ENCODE measurements at places on chromosomes 3 and 15.

DNA sequence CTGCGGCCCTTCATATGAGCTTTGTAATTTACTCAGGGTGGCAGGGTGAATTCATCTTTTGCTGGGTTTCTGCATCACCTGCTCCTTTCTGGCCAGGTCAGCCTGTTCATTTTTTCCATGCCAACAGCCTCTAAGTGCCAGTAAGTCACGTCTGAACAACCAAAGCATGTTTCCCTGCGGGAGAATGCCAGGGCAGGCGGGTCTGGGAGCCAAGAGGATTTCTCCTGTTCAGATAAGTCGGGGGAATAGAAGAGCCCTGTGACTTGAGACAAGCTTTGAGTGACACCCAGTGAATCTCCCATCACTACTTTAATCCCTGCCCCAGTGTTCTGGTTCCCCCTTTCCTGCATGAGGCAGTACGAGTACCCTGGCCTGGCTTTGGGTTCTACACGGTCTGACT is 153.1 kb downstream of the PGPEP1L start:
- no peak for DNase-seq

- no peak for DNase-seq
Observed at GRCh38 chr15:52113235-52113634, 660 bp upstream of the BCL2L10 start.

- no peak for DNase-seq
Observed at GRCh38 chr3:33044676-33045075, 52.3 kb downstream of the GLB1 start.

DNA sequence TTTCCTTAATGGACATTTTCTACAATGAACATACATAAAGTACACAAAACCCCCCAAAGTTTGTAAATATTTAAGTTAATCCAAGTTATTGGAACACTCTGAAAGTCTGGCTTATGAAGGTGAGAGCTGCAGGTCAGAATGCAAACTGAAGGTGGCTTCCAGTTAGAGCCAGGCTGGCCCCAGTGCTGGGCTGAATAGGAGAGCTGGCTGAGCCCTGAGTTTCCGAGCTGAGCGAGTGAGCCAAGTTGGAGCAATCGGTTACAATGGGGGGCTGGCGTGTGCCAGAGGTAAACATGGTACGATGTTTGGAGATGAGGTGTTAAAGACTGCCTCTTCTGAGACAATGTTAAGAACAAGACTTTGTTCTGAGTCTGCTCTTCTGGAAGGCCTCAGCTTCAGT is 230.8 kb upstream of the MCTP2 start:
- DNase-seq: no peak

GRCh38 chr3:72891053-72891855 is 3.4 kb downstream of the GXYLT2 start:
- DNase-seq: no peak

DNA sequence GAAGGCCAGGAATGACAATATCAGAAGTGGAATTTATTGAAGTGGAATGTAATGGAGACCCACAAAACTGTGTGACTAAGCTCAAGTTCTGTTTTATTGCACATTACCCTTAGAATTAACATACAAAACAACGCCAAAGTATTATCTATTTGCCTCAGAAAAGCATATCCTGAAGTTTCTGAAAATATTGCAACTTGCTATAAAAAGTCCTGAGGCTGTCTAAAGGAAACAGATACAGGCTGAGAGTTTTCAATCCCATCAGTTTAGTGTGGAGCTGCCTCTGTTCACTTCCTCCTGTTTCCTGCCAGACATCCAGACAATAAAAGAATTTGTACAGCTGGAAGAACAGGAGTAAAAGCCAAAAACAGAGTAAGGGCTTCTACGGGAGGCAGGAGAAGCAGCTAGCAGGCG is 108.8 kb downstream of the FBN1 start:
- no peak for DNase-seq

GRCh38 chr3:11339541-11339940 is 67.3 kb downstream of the ATG7 start:
- no peak for DNase-seq

GRCh38 chr3:74883222-74883621 is 268.8 kb upstream of the CNTN3 start:
- no peak for DNase-seq

DNA sequence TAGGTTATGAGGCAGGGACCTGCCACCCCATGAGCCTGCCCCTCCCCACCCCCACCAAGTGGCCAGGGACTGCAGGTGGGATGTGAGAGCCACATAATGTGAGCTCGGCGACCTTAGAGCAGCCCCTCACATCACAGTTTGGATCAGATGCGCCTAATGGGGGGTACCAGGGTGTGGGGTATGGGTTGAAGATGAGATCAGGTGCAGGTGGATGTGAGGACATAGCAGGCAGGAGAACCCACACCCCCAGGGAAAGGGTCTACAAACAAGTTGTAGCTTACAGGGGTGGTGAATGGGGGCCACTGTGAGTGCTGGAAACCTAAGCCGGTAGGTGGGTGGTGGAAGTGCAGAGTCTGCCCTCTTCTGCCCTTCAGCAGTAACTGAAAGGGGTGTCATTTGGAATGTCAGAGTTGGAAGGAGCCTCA is 94.0 kb downstream of the CORO2B start:
- no peak for DNase-seq

- DNase-seq: no peak
Observed at GRCh38 chr3:58160399-58160798, 50.4 kb downstream of the DNASE1L3 start.

- peak; percentile 35 for DNase-seq
Observed at GRCh38 chr3:181711325-181712135, at the start of gene SOX2. SOX2 (plus strand) TSS chr3:181711925; CDS start chr3:181712361, 436 bp downstream.

DNA sequence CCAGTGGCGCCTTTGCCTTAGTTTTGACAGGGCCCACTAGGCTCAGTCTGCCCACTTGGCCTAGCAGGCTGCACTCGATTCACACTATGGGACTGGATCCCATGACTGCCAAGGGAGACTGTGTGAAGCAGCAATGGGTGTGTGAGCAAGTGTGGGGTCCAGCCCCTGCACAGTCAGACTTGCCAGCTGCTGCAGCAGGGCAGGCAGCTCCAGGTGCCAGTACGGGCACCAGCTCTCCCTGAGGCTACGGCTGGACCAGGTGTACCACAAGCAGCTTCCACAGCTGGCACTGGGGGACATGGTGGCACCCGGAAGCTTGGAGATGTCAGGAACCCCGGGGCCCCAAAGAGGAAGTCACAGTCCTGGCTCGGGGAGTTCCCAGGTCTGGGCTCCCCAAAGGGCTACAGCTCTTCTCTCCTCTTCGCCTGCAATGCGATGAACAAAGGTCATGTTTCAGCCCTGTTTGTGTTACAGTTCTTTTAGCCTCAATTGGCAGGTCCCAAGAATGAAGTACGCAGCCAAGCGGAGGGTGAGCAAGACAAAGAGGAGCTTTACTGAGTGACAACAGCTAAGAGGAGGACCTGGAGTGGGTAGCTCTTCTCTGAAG is 67.1 kb downstream of the PIK3CB start:
- DNase-seq: no peak

DNA sequence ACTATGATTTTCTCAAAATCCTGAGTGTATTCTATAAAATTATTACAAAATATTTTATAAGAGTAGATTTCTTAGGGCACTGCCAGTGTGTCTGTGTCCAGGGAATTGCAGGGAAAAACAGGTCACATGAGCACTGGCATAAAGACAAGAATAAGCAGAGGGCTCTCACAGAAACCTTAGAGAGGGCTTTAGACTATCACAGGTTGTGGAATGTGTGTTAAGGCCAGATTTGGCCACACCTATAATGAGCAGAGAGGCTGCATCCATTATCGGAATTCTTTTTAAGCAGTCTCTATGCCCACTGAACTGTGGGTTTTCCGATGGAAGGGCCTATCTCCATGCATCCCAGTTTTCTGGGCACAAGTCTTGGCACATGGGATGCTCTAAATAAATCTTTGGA is 90.2 kb downstream of the RTP4 start:
- no peak for DNase-seq

- DNase-seq: no peak
Observed at GRCh38 chr15:50854601-50855490, 53.6 kb upstream of the AP4E1 start.

GRCh38 chr3:112770032-112770626 is 76.5 kb downstream of the CD200R1L start:
- peak; percentile 46 for DNase-seq

DNA sequence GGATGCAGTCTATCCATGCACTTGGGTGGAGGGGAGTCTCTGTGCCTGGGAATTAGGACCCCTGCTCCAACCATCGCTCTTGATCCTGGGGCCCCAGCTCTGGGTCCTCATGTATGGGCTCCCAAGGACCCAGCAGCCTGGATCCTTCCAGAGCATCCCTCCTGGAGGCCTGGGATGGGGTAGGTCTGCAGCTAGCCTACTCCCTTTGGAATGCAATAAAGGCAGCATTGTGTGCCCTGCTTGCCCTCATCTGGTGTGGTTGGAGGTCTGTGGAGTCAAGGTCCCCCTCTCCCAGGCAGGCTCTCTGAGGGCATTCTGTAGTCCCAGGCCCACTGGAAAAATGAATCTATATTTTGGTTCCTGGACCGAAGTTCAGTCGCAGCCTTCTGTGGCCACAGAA is 15.0 kb upstream of the SLC28A1 start:
- DNase-seq: no peak

GRCh38 chr3:176789281-176789705 is 408.0 kb downstream of the TBL1XR1 start:
- no peak for DNase-seq

GRCh38 chr3:195187609-195188425 is 83.1 kb downstream of the XXYLT1 start:
- no peak for DNase-seq

- DNase-seq: peak; percentile 31
Observed at GRCh38 chr3:119630128-119630879, 30.1 kb downstream of the POPDC2 start.

DNA sequence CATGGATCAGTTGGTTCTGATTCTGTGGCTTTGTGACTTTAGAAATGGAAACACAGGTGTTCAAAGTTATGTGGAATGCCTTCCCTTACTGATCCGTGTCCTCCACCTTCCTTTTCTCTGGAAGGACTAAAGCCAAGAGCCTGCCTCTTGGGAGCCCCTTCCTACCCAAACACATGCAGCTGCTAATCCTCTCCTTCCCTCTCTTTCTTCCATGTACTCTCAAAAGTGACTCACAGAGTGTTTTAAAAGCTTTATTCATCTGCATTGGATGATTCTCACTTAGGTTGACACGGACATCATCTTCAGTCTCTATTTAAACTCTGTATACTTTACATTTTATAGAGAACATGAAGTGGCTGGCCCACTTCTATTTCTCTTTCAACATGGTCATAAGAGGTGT is 856.5 kb upstream of the ARPP21 start:
- DNase-seq: no peak

DNA sequence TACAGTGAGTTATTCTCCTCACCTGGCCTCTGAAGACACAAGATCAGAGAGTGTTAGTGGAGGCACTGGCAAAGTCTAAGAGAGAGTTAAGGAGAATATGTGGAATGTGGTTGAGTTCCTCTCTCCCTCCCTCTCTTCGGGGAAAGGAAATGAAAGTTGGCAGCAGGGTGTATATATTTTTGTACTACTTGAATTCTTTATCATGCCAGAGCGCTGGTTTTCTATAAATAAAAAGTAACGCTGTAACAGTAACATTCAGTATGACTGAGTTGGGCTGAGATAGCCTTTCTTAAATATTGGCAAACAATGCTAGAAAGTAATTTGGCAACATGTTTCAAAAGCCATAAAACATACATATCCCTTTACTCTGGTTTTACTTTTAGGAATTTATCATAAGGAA is 77.5 kb upstream of the TNFAIP8L3 start:
- DNase-seq: no peak

- DNase-seq: no peak
Observed at GRCh38 chr3:139634111-139634635, 43.6 kb downstream of the NMNAT3 start.

DNA sequence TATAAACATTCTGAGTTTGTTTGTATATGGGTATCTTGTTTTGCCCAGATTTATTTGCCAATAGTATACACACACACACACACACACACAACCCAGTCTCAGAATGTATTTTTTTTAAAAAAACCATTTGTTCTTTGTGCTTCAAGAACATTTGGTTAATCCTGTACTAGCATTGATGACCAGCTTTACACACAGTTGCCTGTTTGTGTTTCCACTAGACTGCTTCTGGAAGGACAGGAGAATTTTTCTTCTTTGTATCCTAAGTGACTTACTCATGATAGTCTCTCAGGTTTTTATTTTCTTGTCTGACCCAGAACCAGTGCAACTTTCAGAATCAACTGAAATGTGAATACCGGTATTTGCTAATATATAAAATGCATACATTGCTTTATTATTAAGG is 40.5 kb downstream of the U2SURP start:
- no peak for DNase-seq

Measured in activated CD4-positive, alpha-beta T cell treated with anti-CD3 and anti-CD28 coated beads, Interleukin-2, Interleukin-6, amounts not matched to agents 100 ng/mL and 50 ng/mL, durations not matched to agents 16 hours and 8 hours (primary cell).